ENCODE measurements at places on chromosomes 1 and 21.

DNA sequence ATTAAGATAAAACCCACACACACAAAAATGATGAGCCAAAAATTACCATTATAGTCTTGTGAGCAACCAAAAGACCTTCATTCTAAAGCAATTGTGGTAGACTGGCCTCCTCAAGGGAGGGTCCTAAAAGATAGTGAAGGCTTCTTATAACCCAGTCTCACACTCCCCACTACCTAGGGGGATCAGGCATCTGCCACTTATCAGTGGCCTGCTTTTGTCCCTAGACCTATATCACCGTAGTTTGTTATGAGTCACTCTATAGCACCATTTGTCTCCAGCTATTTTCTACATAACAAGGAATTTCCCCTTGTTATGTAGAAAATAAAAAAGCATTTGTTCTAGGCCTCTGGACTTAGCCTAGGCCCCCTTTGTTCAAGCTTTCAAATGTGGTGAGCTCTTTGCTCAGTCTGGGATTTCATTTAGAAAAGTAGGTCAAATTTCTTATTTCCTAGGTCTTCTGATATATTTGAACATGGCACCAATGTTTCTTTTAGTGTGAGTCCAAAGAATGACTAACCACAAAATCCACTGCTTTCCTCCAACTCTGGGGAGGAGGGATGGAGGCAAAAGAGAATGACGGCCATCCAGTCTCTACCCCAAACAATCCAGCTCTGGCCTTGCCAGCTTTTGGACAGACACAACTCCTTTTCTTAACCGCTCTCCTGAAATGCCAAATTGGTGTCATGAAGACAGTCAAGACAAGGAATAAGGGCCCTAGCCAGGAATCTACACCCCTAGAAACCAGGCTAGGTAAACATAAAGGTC lies 8.9 kb downstream of the ADAR start:
- no peak for DNase-seq

GRCh38 chr21:45330075-45330781 lies 42.5 kb upstream of the POFUT2 start:
- no peak for DNase-seq

DNA sequence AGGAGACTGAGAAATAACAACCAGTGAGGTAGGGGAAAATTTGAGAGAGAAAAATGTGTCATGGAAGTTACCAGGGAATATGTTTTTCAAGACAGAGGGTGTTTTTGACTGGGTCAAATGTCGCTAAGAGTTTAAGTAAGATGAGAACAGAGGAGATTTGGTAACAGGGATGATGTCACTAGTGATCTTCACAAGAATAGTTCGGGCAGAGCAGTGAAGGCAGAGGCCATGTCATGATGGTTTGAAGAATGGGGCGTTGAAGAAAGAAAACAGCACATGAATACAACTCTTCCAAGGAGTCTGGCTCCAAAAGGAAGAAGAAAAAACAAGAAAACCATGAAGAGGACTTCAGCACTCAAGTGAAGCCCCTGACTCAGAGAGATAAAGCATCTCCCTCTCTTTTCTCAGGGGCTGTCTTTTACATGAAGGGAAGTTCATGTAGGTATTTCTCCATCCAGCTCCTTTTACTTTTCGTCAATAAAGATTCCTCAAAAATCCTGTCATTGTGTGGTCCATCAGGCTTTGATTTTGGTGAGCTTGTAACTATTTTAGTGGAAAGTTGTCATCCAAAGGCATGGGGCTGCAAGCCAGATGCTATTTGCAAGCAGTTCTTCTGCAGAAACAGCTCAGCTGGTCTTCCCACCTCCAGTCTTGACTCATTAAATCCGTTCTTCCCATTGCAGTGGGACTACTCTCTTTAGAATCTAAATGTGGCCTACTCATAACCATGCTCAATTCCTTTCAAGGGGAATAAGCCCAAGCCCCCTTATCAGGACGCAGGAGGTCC lies 397.3 kb downstream of the LMX1A start:
- DNase-seq, result no peak

DNA sequence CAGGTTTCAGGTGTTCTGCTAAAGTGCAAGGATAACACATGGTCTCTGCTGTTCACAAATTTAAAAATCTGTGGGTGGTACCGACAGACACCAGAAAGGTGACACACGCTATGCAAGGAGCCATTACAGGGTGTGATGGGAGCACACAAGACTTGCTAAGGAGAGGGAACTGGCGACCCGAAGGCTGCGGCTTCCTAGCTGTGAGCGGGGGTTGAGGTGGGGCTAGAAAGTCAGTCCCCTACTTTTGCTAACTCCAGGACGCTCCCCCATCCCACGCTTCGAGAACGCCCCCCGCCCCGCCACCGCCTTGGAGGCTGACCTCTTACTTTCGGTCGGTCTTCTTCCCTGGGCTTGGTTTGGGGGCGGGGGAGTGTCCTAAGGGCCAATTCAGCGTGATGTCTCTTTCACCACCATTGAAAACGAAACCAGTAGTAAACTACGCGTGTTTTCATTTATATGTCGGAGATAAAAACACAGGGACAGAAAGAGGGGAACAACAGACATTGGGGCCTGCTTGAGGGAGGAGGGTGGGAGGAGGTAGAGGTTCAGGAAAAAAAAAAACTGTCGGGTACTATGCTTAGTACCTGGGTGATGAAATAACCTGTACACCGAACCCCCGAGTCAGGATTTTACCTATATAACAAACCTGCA lies 1.1 kb downstream of the CKS1B start:
- no peak for DNase-seq

DNA sequence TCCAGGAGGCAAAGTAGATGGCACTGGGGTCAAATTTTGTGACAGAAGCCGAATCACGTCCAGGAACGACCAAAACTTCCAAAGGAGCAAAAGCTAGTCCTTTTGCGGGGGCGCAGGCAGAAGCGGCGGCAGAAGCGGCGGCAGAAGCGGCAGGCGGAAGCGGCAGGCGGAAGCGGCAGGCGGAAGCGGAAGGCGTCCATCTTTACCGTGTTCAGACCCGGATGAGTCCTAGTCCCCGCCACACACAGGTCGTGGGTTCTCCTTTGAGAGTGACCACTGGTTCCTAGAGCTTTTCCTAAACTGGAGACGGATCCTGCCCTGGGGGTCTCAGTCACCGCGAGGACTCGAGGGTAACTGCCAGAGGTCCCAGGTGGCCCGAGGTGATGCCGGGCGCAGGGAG lies 53.6 kb downstream of the POFUT2 start:
- no peak for DNase-seq

DNA sequence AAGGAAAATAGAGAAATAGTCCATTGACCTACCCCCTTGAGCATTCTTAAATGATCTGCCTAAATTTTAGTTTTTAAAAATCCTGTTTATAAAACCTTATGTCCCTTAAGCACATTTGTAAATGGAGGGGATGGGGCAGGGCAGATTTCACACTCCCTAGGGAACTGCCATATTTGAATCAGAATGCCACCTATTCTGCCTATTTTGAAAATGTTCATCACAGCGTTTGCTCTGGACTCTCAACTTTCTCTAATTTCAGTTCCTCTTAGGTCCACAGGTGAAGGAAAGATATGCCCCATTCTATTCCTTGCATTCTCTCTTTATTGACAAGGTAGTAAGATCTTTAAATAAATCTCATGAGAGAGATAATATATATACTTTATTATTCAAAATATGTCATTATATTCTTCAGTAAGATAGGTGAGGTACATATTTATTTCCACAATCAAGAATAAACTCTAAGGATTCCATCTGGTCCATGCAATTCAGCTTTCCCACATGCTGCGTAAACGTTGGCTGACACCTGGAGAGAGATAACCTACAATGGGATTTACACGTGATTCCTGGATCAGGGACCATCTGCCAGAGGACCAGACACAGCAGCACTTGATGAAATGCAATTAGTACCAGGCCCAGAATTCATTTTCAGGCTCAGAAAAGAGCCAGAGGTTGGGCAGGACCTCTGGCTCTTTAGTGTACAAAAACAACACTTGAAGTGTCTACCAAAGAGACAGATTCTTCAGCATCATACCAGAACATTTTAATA lies 1.2 kb upstream of the LPGAT1 start:
- DNase-seq, result no peak
